Midbrain (tissue), 1 donor: ENCODE measurements at places on chromosomes 5 and 9.

- DNase-seq, result no peak
Measured at GRCh38 chr5:10578869-10579268, 15.0 kb downstream of the ANKRD33B start.

DNA sequence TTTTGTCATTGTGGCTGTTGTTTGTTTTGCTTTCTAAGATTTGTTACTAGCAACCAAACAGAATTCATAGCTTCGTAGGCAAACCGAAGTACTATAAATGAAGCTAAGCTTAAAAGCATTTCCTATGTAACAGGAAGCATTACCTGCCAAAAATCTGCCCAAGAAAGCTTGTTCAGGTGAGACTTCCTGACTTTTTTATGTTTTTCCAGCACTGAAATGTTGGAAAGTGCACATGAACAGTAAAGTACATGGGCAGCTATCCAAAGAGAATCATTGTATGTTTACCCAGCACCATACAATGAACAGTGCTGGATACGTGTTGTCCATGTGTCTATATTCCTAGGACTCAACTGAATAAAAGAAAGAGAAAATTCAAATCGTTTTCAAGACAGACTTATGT lies 247.1 kb downstream of the NFIB start:
- no peak for DNase-seq

- DNase-seq, result no peak
Measured at GRCh38 chr9:76592091-76592973, 133.3 kb downstream of the GCNT1 start.

DNA sequence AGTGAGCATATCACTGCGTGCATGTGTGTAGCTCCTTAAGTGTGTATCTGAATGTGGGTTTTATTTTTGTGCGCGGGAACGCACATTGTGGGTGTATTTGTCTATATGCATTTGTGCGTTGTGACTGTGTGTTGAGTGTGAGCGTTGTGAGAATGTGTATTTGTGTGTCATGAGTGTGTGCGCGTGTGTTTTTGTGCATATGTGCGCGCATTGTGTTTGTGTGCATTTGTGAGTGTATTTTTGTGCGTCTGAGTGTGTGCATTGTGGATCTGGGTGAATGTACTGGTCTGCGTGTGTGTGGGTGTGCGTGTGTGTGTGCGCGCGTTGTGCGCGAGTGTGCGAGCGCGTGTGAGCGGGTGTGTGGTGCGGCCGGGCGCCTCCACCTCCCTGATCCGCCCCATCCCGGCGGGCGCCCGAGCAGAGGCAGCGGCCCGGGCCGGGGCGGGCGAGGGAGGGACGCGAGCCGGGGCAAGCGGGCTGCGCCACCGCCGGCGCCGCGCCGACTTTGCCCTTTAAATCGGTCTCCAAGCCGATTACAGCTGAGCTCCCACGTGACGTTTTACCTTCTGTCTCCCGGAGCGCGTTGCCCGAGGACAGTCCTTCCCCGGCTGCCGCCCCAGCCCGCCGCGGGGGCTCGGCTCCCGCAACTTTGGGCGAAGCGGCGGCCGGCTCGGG lies at the start of gene RASGRF2:
Gene RASGRF2, plus strand, starts transcription at position 596 of the 675 bp plus-strand sequence. CDS start 376 bp downstream, outside the sequence.
- peak; percentile 53 for DNase-seq

- no peak for DNase-seq
Measured at GRCh38 chr5:97192580-97193354, 9.7 kb upstream of the RIOK2 start.

DNA sequence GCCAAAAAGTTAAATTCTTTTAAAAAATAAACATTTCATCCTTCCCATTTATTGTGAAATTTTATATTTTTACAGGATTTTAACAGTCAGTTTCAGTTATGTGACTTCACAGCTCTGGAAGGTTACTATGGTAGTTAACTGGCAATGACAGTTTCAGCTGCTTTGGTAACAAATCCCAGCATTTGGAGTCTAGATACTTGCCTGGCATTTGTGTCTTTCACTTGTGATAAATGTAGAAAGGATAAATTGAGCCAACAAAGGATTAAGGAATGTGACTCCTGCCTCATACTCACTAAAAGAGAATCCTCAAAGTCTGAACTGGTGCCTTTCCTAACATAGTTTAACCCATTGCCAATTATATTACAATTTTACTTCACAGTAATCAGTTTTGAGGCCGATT lies 315.5 kb downstream of the FER start:
- DNase-seq, result no peak

GRCh38 chr5:53542926-53543325 lies 17.5 kb upstream of the NDUFS4 start:
- no peak for DNase-seq

- DNase-seq, result no peak
Measured at GRCh38 chr9:107548298-107549142, 59.0 kb upstream of the KLF4 start.

DNA sequence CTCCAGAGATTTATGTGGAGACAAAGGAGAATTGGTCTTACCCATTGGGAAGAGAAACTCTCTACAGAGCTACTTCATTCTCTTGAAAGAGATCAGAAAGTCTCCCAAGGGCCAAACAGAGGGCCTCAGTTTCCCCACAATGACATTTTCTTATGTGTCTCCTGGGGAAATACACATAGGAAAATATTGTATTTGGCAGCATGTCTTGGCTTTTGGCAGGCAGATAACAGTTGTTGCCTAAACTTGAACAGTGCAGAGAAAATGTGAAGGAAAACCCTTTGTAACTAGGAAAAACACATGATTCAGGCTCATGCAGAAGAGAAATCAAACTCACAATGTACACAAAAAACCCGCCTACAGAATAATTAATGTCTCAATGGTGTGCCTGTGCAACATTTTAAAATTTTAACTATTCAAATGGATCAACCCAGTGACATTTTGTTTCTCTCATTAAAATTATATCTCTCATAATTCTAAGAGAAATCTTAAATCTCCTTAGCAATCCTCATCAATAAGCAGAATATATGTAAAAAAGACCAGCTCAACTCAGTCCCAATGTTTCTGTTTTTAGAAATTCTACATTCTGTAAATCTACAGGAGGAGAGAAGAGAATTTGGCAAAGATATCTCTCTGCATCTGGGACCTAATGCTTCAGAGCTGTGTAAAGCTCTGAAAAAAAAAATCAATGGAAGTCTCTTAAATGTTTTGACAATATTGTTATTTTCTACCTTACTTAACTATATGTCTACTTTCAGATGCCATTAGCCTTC lies 205.1 kb downstream of the ADAMTSL1 start:
- no peak for DNase-seq

GRCh38 chr5:68303038-68303738 lies 87.6 kb downstream of the PIK3R1 start:
- DNase-seq, result no peak

DNA sequence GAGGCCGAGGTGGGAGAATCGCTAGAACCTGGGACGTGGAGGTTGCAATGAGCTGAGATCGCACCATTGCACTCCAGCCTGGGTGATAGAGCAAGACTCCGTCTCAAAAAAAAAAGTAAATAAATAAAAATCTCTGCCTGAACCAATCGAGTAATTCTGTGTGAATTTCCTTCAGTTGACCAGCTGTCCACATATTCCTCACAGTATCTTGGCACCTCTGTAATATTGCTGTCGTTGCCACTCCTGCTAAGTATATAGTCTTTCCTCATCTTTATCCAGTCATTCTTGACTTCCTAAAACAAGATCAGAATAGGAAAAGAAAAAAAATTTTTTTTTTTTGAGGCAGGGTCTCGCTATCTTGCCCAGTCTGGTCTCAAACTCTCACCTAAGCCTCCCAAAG lies 29.9 kb downstream of the KDM3B start:
- no peak for DNase-seq

DNA sequence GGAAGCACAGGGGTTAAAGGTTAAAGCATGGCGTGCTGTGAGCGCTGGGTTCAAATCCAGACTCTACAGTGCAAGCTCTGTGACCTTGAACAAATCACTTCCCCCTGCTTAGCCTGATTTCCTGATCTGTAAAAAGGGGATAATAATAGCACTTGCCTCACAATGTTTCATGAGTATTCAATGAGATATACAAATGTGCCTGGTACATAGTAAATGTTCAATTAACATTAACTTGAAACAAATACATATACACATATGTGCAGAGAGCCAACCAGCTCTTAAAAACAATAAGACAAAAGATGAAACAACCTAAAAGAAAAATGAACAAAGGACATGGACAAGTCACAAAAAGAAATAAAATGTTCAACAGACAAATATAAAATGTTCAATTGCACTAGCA lies 4.0 kb downstream of the CIZ1 start:
- DNase-seq, result no peak

GRCh38 chr9:137678202-137678601 lies 59.4 kb downstream of the EHMT1 start:
- DNase-seq, result no peak

GRCh38 chr9:87383344-87384150 lies 114.1 kb upstream of the DAPK1 start:
- no peak for DNase-seq

- peak; percentile 14 for DNase-seq
Measured at GRCh38 chr5:78886341-78887230, 98.5 kb downstream of the ARSB start.

DNA sequence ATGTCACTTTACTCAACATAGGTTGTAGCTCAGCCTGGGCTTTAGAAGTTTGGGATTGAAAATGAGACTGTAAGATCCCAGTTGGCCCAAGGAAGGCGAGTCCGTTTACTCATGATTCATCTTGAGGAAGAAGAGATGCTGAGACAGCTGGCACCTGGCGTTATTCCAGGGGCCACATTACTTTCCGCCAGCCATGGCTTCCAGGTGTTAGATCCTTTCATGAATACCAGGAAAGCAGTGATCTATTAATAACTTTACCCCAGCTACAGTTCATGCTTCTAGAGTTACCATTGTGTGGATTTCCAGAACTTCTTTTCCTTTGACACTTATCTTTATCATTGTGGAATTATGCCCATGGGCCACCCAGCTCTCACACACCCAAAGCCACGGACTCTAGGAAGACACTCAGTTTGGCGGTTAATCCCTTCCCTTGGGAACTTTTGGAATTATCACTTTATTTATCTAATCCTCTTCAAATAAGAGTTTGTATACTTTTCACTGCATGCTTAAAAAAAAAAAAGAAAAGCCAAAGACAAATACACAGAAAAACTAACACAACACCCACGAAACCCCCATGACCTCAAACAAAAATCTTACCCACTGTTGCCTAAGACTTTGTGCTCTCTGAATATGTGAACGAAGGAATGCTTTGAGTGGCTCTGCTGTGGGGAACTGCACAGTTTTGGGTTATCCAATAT lies 26.9 kb downstream of the RAI14 start:
- DNase-seq, result no peak

DNA sequence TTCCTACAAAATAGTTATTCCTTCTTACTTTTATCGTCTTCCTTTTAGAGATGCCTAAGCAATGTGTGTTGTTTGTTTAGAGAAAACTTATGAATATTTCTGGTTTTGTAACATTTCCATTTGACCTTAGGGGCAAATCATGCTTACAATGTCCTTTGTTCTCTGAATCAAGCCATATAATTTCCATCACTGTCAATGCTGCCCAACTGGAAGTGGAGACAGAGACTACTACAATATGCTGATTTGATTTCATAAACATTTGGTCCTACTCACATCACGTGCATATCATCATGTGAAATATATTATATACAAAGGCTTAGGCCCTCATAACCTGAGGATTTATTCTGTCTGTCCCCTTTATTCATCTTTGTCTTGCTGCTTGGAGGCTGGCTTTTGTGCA lies 183.2 kb upstream of the CD180 start:
- no peak for DNase-seq

- DNase-seq, result no peak
Measured at GRCh38 chr5:13551645-13552044, 392.8 kb downstream of the DNAH5 start.

GRCh38 chr5:168697034-168697720 lies 118.0 kb upstream of the PANK3 start:
- no peak for DNase-seq

DNA sequence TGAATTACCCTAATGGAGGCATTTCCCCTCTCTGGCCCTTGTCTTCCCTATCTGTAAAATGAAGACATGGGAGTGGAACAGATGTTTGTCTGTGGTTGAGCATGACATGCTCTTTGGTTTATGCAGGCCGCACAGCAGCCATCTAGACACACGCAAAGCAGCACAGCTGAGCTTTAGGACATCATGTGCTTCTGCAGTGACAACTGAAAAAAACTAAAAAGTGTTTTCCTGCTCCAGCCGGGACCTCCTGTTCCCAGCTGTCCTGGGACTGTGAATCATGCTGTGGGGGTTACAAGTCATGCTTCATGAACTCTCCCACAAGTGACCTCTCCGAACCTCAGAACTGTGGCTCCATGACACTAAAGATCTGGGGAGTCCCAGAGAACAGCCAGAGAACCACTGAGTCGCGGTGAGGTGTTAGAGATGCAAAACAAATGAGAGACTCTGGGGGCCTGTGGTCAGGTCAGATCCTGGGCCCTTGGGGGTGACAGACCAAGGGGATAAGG lies 1.7 kb downstream of the SMIM3 start:
- DNase-seq, result no peak

DNA sequence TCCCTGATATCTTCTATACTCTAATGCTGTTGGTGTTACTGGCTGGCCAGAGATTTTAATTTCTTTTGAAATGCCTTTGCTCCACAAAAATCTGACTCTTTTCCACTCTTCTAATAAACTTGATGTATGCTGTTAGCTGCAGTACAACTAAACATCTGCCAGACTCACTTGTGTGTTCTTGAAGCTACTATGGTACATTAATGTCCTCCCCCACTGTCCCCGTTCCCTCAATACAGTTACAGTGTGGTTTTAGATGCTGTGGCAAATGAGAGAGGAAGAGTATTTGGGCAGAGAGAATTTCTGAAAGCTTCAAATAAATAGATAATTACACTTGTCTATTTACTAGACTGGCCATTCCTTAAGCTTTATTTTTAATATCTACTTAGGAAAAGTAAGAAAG lies 18.3 kb upstream of the ERAP1 start:
- no peak for DNase-seq

GRCh38 chr5:26757941-26758340 lies 280.4 kb downstream of the CDH9 start:
- no peak for DNase-seq

DNA sequence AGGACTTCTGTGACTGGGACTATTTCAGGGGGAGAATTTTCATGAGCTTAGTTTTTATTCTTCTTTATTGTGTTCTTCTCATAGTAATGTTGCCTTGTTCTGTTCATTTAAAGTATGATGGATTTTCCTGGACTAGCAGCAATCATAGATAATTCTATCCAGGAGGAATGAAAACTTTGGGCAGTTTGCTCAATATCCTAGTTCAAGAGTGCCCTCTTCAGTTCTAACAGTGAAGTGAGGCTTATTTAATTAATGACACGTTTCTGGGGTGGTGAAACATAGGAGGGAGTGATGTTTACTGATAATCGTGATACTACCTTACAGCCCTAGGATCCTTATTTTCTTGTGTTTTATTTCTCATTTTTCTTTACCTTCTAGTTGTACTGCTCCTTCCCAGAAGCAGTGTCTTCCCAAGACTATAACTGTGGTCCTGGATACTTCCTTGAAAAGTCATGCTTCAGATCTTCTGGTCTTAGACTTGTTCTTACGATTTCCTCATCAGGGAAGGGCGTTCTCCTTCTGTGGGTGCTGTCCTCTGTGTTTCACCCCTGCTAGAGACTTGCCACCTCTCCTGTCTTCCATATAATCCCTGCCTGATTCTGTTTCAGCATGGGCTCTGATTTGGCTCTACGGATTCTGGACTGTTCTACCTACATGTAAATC lies 57.4 kb downstream of the CFAP95 start:
- peak; percentile 72 for DNase-seq
